ENCODE measurements at places on chromosomes 4 and X.

GRCh38 chr4:3046162-3046561, 28.2 kb downstream of the HTT-AS start:
- no peak for DNase-seq

- no peak for DNase-seq
Observed at GRCh38 chr4:153082322-153083301, 121.6 kb upstream of the TRIM2 start.

GRCh38 chr4:26360273-26360672, 39.5 kb downstream of the RBPJ start:
- no peak for DNase-seq

- peak; percentile 40 for DNase-seq
Observed at GRCh38 chr4:2803624-2804448, 11.0 kb downstream of the SH3BP2 start.

DNA sequence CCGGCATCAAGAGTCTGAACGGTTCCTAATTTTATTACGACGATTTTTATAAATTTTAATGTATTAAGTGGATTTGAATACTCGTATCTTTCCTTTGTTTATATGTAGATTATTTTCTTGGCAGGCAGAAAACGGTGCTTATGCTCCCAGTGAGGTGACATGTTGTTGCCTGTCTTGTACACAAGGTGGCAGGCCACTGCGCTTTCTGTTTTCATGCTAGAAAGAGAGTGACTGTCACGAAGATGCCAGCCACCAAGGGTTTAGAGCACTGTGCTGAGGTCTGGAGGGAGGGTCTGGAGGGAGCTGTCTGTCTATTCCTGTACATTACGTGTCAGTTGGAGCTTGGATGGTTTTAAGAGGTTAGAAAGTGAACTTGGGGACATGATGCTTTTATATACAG, 87.7 kb downstream of the SHROOM2 start:
- peak; percentile 10 for DNase-seq

DNA sequence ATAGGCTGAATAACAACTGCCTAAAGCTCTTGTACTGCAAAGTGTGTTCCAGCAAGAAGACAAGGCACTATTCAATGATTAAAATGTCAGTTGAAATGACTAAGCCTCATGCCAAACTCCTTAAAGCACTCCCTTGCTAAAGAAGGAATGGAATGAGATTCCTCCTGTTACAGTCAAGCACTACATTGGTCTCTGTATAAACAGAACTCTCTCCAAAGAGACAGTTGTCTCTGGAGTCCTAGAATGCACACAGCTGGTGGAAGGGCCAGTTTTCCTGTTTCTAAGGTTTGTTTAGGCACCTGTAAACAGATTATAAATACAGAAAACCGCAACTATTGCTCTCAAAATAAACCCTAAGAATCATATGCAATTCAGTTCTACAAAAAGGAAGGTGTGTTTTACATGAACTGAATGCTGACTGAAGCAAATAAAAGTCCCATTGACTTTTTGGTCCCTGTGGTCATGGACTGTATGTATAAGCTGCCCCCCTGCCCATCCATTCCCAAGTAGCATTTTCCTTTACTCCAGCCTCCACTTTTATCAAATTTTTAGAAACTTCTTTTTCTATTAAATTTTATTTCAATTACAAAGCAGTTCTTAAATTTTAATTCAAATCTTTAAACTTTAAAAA, 47.0 kb downstream of the FAT1 start:
- no peak for DNase-seq

DNA sequence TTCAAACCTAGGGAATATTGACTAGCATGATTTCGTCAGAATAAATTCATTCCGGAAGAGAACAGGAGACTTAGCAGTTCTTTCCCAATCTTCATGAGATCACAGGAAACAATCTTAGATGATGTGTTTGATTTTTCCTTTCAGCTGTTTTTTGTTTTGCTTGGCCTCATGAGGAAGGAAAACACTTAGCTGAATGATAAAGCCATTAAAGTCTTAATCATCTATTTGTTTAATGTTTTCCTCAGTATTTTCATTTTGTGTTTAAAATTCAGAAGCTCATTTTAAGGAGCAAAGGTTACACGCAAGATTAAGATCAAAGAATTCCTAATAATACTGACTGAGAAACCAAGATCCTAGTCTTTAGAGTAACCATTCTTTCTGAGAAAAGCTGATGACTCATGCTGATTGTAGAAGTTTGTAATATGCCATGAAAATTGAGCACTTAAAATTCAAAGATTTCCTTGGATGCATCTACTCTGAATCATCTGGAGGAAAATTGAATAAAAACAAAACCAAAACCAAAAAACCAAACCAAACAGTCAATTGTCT, 15.4 kb upstream of the TBC1D19 start:
- DNase-seq: peak; percentile 93

- DNase-seq: no peak
Observed at GRCh38 chrX:136304493-136304892, 3.7 kb downstream of the ADGRG4 start.

- DNase-seq: no peak
Observed at GRCh38 chrX:8010105-8010504, 82.9 kb upstream of the PNPLA4 start.

GRCh38 chrX:57951666-57952319, 41.5 kb upstream of the ZXDA start:
- no peak for DNase-seq

- DNase-seq: no peak
Observed at GRCh38 chrX:11600578-11600977, 65.1 kb downstream of the ARHGAP6 start.
